Left colon (tissue), 2 donors: ENCODE measurements at places on chromosomes 13 and 19. TPM values are rescaled to one million over a fixed set of nuclear protein-coding genes. Genes with fewer than 3 reads are reported as not detected.

ANKRD10 gene
- total RNA-seq, result 121 TPM

C19orf67 gene
- 0.42 TPM for total RNA-seq

ZNF544 gene
- 17.6 TPM for total RNA-seq

ATXN8OS gene
- total RNA-seq, result not detected
